Stimulated activated CD4-positive, alpha-beta T cell treated with anti-CD3 and anti-CD28 coated beads, TNF-alpha, amount 100 ng/mL, for 48 hours (primary cell): ENCODE measurements at places on chromosomes 7 and 10.

GRCh38 chr7:70659263-70659662 is 472.7 kb upstream of the GALNT17 start:
- DNase-seq: no peak

- DNase-seq: no peak
These were observed 9.4 kb upstream of the IRF5 start for GRCh38 chr7:128928159-128928813.

- no peak for DNase-seq
These were observed 33.4 kb downstream of the PRPS1L1 start for GRCh38 chr7:17994079-17994850.

GRCh38 chr7:42843205-42843800 is 68.6 kb downstream of the C7orf25 start:
- peak; percentile 3 for DNase-seq

GRCh38 chr7:6011541-6011940 is 2.5 kb downstream of the AIMP2 start:
- DNase-seq: no peak

- DNase-seq: no peak
These were observed 106.7 kb downstream of the LRMDA start for GRCh38 chr10:75538144-75538543.

DNA sequence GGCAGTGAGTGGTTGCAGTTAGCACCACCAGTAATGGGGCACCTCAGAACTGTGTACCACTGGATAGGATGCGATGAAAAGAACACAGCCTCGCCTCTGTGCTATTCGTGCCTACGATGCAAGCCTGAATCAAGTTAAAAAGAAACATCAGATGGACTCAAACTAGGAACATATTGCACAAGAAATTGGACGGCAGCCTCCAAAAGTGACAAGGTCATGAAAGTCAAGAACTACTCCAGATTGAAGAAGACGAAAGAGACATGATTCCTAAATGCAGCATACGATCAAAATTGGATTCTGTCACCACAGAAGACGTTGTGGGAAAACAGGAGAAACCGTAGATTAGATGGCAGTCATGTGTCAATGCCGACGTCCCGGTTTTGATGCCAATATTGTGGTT is 648.1 kb upstream of the FOXK1 start:
- DNase-seq: no peak

DNA sequence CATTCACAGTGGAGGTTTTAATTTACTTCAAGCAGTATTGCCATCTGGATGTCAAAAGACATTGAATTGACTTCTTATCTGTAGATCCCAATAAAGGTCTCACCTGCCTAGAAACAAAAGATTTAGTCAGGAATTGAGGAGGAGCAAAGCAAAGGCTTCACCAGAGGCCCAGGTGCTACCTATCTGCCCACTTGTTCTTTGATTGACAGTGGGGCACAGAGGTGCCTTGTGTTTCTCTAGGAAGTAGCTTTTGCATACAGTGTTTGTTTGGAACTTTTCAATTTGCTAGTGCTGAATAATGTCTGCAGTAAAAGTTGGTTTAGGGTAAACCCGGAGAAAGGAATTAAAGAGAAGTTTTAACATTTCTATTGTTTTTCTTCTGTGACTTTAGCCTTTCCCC is 40.4 kb downstream of the AUTS2 start:
- no peak for DNase-seq

GRCh38 chr10:8392216-8392615 is 337.7 kb downstream of the GATA3 start:
- DNase-seq: no peak

DNA sequence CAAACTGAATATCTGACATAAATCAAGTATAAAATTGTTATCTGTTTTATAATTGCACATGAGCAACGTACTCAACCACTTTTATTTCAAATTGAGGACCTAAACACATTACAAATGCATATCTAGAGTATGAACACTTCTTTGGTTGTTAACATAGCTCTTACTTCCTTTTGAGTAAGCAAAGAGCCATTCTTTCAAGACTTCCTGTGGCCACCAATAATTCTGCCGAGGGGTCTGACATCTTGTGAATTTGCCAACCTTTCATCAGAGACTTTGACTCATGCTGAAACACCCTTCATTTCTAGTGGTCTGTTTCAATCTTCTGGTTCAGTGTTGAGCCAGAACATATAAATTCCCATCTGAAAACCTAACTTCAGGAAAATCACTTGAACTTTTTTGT is 59.4 kb downstream of the CDK14 start:
- no peak for DNase-seq

DNA sequence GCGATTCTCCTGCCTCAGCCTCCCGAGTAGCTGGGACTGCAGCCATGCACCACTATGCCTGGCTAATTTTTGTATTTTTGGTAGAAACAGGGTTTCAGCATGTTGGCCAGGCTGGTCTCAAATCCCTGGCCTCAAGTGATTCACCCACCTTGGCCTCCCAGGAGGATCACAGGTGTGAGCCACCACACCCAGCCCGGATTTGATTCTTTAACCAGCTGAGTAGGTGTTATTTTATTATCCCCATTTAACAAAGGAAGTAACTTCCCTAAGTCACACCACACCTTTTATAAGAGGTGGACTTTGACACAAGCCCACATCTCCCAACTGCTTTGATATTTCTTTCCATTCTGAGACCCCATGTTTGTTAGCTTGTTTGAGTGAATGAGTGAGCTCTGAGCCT is 25.0 kb downstream of the SLC25A28 start:
- no peak for DNase-seq

GRCh38 chr10:667602-668143 is 21.8 kb downstream of the DIP2C start:
- DNase-seq: no peak

DNA sequence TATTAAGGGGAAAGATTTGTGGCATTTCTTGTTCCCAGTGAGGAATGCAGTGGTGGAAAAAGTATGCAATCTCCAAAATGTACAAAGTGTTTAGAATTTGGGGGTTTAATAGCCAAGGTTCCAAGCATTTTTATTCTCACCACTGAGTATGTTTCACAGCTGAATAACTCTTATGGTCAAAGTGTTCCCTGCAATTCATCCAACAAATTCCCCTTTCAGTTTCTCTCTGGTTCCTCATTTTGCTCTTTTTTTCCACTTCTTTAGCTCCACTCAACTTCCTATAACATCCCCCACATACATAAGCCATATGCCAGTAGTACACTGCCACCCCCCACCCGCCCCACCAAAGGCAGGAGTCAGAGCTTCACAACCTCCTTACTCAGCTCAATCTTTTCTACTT is 4.6 kb downstream of the HECW1 start:
- no peak for DNase-seq

DNA sequence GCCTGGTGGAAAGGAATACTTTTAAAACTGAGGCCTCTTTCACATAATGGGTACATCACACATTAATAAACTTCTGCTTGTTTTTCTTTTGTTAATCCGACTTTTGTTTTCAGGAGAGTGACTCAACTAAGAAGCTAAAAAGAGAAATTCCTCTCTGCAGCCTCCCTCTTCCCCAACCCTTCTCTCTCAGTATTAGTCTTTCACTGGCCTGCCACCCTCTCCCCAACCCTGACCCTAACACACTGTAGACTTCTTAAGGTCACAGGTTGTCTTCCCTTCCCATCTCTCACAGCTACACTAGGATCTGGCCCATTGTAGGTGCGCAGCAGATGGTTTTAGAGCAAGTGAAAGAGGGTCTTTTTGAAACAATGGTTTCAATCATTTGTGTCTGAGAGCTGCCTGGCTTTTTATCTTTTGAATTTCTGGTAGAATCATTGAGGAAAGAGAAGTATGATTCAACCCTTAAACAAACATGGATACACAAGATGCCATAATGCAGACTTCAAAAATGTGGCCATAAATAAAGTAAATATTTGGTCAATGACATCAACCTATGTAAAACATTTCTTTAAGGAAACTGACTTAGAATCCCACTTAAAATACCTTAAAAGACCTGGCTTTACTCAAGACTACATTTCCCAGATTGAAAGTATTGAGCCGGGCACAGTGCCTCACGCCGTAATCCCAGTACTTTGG is 17.9 kb upstream of the FFAR4 start:
- no peak for DNase-seq

DNA sequence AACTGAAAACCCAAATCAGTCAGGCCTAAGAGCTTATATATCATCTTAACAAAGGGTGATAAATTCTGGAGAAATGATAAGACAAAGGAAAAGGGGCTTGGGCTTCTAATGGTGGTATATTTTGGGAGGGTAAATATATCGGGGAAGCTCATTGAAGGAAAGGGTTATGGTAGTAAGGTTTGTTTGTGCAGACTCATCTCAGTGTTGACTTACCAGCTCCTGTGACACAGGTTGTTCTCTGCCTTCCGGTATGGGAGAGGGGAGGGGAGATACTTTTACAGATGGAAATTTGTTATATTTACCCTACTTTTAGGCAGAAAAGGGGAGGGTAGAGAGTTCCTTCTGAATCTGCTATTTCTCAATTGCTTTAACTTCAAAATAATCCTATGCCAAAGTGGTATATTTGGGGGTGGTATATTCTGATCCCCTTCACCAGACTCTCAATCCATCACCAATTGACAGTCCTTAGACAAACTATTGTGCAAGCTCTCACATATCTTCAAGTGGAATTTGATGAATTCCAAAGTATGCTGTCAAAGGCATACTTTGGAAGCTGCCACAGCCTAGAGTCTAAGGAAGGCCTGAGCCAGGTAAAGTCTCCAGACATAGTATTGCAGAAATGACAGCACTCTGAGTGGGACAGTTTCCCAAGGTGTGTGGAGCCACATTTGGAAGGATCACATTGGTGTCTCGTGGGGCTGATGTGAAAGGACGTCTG is 13.3 kb upstream of the PAPSS2 start:
- no peak for DNase-seq

GRCh38 chr10:100419911-100420449 is 42.8 kb upstream of the WNT8B start:
- no peak for DNase-seq

DNA sequence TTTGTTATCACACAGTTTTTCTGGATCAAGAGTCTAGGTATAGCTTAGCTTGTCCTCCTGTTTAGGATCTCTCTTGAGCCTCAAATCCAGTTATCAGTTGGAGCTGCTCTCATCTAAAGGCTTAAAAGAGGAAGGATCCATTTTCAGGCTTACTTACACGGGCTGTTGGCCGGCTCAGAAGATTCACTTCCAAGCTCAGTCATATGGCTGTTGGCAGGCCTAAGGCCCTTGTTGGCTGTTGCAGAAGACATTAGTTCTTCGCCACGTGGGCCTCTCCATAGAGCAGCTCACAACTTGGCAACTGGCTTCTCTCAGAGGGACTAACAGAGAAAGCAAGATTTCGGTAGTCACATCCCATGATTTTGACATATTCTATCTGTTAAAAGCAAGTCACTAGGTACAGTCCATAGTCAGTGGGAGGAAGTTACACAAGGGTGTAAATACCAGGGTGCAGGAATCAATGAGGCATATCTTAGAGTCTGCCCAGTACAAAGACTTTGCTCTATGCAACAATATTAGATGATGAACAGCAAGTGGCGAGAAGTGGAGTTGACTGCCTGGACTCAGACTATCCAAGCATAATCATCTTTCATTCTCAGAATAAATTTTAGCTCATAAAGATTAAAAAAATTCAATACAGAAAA is 280.1 kb upstream of the MBL2 start:
- no peak for DNase-seq

DNA sequence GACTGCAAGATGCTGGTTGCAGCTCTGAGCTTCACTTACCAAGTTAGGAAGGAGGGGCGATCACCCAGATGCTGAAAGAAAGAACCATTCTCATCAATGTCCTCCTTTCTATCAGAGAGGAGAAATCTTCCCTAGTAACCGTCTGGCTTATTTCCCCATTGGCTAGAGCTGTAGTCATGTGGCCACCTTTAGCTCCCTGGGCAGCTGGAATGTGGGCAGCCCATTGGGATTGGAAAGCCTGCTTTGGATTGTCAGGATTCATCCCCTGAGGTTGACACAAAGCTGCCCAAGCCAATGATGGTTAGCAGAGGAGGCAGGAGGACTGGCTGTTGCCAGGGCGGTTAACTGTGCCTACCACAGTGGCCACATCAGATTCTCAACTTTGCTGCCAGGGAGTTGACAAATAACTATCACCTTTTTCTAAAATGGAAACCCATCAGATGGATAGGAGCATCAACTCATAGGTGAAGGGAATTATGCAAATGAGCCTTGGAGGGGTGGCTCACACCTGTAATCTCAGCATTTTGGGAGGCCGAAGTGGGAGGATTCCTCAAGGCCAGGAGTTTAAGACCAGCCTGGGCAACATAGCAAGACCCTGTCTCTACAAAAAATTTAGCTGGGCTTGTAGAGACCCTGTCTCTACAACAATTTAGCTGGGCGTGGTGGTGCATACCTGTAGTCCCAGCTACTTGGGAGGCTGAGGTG is 206.4 kb upstream of the GALNT17 start:
- DNase-seq: no peak

- no peak for DNase-seq
These were observed 44.1 kb downstream of the RALA start for GRCh38 chr7:39667341-39667923.

DNA sequence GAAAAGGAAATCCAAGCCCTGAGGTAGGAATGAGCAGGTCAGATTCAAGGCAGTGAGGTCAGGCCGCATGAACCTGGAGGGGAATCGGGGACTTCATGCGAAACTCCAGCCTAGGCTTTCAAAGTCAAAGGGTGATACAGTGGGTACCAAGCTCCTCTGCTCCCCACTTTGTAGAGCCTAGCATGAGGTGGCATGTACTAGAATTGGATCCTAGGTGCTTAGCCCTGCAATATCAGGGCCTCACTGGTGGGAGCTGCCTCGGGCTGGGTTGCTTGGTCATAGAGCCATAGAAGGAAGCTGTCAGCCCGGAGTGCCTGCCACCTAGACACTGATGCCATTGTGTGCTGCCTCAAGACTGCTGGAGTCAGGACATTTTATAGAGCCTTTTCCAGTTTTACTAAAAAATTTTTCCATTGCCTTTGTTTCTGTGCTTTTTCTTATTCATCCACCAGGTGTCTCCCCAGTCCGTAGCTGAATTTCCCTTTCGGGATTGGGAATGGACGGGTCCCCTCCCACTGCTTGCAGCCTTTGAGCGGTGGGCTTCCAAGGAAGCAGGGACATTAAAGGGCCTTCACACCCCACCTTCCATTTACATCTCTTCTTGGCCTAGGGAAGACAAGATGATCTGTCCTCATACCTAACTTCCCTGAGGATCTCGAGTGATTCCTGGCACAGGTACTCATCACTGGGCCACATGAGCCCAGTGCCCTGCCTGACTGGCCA is 5.5 kb upstream of the LZTS2 start:
- no peak for DNase-seq
